AG20443 (cell line): ENCODE measurements at places on chromosomes 5 and 9.

- DNase-seq, result no peak
Measured at GRCh38 chr5:180791611-180792213, 10.9 kb downstream of the MGAT1 start.

DNA sequence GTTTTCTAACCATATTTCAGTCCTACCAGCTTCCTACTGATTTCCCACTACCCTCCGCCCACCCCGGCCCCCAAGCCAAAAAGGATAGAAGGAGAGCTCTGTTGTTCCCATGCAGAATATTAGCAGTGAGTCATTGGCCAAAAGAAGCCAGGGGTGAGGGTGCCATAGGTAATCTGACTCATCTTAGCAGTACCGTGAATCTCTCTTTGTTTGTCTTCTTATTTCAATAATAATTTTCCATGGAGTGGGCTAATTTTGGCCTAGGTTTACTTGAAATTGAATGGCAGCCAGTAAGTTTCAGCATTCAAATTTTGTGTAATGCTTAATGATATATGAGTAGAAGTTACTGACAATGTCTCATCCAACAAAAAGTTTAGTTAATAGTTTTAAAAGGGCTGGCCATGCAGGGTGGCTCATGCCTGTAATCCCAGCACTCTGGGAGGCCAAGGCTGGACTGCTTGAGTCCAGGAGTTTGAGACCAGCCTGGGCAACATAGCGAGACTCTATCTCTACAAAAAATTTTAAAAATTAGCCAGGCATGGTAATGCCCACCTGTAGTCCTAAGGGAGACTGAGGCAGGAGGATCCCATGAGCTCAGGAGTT, 74.2 kb downstream of the C9orf152 start:
- DNase-seq, result no peak

DNA sequence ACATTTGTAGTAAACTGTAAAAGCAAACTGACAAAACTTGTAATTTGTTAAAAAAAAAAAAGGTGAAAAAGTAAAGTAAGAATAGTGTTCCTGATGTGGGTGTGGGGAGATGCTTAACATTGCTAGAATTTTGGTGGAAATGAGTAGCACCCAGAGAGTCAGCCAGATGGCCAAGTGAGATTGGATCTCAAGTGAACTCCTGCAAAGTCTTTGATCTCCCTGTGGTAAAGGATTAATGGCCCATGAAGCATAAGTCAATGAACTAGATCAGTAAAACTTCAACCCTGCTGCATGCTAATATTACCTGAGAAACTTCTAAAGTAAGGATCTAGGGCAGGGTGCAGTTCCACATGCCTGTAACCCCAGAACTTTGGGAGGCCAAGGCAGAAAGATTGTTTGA, 19.0 kb upstream of the FAM169A start:
- DNase-seq, result no peak

DNA sequence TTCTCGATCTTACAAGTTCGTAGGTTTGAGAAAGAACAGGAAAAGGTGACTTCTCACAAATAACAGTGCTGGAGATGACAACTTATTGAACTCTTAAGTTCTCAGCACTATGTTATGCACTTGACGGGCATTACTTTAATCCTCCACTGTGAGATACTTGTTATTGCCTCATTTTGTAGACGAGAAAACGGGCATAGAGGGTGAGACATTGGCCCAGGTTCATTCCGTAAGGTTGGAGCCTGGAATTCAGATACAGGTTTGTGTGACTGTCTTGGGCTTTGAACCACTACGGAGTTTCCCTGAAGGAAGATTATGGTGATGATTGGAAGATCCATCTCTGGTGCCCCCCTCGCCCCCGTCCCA, 657 bp downstream of the MAT2B start:
- peak; percentile 9 for DNase-seq

DNA sequence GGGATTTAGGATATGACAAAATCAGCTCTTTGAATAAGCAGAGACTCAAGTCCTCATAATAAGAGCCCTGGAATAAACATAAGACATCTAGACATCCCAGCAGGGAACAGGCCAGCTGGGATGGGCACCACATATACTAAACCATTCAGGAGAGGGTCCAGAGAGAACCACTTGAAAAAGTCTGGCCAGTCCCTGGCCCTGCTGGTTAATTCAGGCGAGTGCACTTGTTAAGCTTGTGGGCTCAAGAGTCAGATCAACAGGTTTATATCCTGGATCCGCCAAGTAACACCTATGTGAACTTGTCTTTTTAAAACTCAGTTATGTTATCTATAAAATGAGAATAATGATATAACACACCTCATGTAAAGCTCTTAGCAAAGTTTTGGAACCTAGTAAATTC, 63.3 kb downstream of the CAVIN4 start:
- no peak for DNase-seq
